ENCODE measurements at places on chromosomes 12 and 14.
A peak's percentile ranks its signal among the peaks of the same experiment; 100 is the strongest.

DNA sequence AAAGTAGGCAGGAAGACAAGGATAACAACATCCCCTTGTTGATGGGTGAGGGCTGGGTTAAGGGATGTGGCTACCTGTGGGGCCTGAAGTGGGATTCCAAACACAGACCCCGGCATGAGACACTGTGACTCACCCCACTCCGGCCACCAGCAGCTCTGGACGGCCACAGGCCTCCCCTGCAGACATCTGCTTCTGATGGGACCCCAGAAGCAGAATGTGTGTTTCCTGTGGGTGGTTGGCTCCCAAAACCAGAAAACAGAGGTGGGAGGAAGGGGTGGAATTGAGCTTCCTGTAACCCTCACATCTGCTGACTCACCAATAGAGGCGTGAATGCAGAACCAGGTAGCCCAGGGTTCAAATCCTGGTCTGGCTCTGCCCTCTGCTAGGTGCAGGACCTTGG lies 216.6 kb upstream of the PWP1 start:
- no peak for DNase-seq

- no peak for DNase-seq
Measured at GRCh38 chr14:100296106-100296651, 10.1 kb downstream of the SLC25A29 start.

DNA sequence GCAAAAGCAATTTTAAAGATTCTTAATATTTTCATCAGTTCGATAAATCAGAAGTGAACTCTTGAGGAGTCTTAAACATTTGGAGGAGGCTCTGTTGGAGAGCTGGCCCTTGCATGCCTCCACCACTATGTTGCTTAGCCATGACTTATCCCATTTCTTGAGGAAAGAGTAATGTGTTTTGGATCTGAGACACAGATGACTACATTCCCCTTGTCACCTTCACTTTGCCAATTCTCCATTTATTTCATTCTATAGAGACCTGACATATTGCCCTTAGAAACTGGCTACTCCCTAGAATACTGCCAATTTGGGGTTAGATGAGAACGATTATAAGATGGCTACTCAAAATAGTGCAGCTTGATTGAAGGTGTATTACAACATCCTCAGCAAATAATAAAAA lies 157.4 kb upstream of the TMEM260 start:
- no peak for DNase-seq

DNA sequence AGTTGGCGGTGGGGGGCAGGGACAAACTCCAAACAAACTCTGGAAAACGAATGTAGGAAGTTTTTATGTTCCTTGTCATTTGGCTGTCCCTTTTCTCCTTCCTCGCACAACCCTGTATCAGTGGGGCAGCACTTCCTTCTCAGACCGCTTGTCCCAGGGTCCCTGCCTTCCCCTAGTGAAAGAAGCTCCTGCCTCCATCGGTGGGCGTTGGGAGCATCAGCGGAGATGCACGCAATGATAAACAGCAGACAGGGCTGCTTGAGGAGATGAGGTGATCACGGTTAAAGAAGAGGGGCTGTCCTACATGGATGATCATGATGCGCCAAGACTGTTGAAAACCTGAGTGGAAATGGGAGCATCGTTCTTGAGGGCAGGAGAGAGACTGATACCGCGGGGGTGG lies 620 bp downstream of the C1S start:
- DNase-seq = peak; percentile 22

- DNase-seq = peak; percentile 65
Measured at GRCh38 chr12:2682296-2683251, 112.2 kb upstream of the FKBP4 start.
